ENCODE measurements at places on chromosomes 5 and 9. TPM values are rescaled to one million over a fixed set of nuclear protein-coding genes. Genes with fewer than 3 reads are reported as not detected.

Gene SLC27A6
- not detected for total RNA-seq

DNA sequence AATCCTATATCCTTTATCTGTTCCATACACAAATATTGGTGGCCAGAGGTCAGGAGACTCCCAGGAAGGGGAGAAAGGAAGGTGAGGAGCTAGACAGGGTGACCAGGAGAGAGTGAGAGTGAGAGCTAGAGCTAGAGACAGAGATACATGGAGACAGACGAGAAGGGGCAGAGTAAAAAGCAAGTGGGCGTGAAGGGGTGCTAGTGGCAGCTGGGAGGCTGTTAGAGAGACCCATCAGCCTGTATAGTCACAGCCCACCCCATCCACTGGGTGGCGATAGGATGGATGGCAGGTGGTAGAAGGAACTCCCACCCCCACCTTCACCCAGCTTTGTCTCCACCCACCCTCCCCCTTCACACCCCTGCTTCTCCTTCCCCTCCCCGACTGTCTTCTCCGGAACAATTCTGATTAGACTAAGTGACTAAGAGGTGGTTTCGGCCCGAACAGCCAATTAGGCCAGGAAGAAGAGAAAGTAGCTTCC lies 32.8 kb downstream of the PCDH1 start:
- DNase-seq = no peak

GRCh38 chr5:86749841-86750240 lies 132.1 kb downstream of the COX7C start:
- no peak for DNase-seq

Gene TEX10
- 3.7 TPM for total RNA-seq

DNA sequence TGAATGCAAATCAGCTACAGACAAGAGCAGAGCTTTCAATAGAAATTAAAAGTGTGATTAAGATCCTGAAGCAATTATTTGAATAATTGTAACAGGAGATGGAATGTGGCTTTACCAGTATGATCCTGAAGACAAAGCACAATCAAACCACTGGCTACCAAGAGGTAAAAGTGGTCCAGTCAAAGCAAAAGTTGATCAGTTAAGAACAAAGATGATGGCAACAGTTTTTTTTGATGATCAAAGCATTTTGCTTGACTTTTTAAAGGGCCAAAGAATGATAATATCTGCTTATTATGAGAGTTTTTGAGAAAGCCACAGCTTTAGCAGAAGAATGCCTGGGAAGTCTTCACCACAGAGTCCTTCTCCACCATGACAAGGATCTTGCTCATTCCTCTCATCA lies 409.2 kb downstream of the CSNK1G3 start:
- no peak for DNase-seq

DNA sequence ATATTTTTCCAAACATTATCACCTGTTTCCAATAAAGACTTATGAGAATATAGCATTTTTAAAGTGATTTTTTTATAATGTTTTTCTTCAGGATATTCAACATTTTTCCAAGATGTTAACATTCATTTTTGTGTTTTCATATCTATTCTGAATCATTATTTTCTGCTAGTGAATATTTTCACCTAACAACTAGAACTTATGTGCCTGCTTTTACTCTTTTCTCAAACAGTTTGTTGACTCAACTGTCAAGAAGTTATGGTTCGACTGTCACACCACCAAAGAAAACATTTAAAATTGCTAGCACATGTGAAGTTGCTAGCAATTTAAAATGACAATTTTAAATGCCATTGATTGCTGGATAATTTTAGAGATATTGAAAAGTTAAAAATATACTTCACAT lies 343.3 kb upstream of the CDH9 start:
- DNase-seq = no peak

Data from right lobe of liver (tissue), 6 donors.